NCI-H774 (cell line): ENCODE measurements at places on chromosomes 6 and 20.

GRCh38 chr6:19052219-19052618, 665.1 kb downstream of the RNF144B start:
- no peak for DNase-seq

- DNase-seq = no peak
These were observed 13.1 kb downstream of the NEDD9 start for GRCh38 chr6:11219400-11219834.

DNA sequence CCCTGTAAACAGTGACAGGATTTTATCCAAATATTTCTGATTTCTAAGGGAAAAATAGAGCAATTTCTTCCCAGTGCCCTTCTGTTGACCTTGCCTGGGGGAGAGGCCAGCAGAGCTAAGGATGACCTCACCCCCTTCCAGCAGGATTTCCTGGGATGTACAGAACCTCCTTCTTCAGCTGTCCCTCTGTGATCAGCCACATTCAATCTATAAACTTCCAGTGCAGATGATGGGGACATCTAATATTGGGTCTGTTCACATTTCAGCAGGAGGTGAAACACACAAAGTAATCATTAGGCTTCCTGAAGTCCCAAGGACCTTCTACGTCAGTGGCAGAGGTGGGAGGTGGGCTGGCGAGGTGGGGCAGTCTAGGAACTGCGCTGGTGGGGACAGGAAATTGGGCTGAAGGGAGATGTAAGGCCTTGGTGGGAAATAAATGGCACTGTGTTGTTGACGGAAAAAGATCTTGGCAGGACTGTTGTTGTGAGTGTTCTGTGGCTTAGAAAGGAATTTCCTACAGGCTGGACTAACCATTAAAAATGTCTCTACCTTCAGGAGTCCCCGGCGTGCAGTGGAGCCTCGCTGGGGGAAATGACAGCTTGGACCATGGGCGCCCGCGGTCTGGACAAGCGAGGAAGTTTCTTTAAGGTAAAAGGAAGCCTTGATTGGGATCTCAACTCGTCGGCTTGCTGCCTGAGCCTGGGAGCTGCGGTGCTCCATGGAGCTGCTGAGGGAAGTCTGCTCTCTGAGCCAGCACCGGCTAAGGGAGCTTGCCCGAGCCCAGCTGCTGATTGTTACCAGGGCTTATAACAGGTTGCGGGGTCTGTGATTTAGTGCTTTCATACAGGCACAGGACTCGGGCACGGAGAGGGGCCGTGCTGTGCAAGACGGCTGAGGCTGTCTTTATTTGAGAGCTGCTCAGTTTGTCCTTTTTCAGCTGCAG, 127.9 kb upstream of the NAA20 start:
- no peak for DNase-seq

DNA sequence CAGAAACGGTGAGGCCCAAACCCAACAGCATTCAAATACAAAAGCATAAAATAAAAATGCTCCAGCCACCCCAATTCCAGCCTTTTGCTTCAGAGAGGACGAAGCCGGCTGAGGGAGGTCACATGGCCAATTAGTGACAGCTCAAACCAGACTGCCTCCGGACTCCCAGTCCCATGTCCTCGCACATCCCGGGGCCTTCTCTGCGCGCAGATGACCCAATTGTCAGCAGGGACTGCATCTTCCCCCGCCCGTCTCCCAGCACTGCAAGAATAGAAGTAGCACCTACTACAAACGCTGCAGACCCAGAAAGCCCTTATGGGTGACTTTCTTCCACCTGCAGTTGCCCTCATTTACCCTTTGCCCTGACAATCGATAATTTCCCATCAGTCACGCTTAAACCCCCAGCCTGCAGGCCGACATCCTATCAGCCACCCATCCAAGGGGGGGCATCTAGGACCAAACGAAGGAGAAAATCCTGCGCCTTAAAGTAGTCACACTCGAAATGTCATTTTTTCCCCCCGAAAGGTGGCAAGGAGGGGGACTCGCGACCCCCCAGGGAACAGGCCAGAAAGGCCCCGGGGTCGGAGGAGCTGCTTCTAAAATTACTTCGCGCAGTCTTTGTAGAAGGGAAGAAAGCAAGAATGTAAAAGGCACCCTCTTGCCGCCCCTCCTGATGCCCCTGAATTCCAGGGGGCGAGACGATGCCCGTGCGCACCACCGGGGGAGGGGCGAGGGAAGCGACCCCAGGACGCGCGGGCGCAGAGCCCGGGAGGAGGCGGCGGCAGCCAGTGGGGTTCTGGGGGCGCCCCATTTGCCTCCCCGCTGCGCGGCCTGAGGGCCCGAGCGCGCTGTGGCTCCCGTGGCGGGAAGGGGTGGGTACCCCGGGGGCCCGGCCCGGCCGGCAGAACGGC, 792 bp downstream of the SLC23A2 start:
- peak; percentile 1 for DNase-seq

- no peak for DNase-seq
These were observed 43.1 kb upstream of the NEDD9 start for GRCh38 chr6:11275598-11275997.

DNA sequence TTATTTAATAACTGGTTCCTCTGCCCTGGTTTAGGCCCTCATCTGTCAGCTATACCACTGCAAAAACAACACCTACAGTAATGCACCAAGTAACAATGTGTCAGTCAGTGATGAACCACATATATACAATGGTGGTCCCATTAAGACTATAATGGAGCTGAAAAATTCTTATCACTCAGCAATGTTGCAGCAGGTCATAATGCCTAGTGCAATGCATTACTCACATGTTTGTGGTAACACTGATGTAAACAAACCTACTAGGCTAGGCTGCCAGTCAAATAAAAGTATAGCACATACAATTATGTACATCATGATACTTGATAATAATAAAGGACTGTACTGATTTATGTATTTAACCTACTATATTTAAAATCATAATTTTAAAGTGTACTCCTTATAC, 31.3 kb downstream of the RARS2 start:
- no peak for DNase-seq

- DNase-seq = no peak
These were observed 32.6 kb downstream of the NTSR1 start for GRCh38 chr20:62741191-62741691.

GRCh38 chr20:41052742-41053419, 24.3 kb downstream of the TOP1 start:
- DNase-seq = no peak

- no peak for DNase-seq
These were observed 135.2 kb downstream of the ELOVL4 start for GRCh38 chr6:79812195-79812594.

GRCh38 chr6:144586986-144587385, 301.9 kb downstream of the UTRN start:
- DNase-seq = peak; percentile 20

DNA sequence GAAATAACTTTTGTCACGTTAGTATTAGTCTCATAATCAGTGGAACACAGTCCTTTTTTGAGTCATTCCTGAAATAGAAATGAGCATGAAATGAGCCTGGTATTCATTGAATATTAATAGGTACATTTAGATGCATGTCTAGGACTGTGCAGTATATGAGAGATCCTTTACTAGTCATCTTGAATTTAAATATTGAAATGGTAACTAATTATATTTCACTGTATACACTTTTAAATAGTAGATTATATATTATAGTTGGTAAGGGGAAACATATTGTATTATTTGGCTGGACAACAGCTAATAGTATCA, 59.4 kb downstream of the RSPO3 start:
- DNase-seq = no peak
